ENCODE measurements at places on chromosomes 3 and 15.
A peak's percentile ranks its signal among the peaks of the same experiment; 100 is the strongest.

DNA sequence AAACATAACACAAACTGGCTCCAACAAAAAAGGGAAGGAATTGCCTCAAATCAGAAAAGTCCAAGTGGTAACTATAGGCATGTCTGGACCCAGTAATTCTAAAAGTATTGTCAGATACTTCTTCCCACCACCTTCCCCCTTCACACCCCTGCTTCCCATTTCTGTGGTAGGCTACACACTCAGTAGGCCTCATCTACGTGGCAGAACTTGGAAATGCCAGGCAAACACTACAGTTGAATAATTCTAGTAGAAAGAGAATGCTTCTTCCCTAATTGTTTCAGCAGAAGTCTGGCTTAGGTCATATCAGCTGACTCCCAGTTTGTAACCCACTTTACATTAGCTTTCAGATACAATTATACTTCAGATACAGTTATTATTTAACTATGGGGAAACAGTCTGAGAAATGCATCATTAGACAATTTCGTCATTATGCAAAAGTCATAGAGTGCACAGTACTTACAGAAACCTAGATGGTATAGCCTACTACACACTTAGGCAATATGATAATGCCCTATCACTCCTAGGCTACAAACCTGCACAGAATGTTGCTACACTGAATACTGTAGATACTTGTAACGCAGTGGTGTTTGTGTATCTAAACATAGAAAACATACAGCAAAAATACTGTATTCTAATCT is 6.4 kb downstream of the SETMAR start:
- DNase-seq, result no peak

DNA sequence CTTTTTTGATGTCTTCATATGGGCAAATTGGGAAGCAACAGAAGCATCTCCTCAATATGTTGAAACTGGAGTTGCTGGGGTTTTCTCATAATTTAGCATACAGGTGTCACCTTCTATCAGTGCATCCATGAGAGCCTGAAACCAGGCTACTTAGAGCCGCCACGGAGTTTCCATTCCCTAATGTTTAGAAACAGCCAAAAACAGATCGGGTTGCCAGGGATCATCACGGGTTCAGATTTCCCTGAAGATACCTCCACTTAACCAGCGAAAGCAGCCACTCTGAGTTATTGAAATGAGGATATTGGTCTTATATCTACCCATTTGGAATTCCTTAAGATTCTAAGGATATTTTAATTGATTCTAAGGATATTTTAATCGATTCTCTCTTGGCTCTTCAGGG is 14.5 kb downstream of the TERB2 start:
- DNase-seq, result no peak

DNA sequence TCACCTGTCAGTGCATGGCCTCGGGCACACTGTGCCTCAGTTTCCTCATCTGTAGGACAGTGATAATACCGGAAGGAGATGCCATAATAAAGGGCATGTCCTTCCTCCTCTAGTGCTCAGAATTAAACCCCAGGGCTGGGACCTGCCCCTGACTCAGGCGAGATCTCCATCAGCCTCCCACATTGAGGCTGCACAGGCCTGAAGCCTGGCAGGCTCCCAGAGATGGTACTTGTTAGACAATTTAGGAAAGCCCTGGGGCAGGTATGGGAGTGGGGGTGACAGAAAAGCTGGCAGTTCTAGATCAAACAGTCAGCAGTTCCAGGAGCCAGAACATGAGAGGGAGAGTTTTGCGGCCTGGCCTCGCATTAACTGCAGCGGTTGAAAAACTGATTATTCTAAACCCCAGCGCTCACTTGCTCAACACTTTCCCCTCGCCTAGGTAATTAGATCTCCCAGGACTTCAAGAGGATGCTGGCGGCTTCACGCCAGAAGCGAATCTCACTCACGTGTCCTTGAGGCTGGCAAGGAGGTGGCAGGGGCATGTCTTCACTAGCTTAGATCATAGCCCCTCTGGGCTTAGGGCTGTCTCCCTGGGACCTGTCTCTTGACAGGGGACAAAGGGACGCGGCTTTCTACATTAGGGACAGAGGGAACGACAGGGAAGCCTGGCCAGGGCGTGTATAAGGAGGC is 73.1 kb downstream of the ATP2B2 start:
- DNase-seq, result no peak

DNA sequence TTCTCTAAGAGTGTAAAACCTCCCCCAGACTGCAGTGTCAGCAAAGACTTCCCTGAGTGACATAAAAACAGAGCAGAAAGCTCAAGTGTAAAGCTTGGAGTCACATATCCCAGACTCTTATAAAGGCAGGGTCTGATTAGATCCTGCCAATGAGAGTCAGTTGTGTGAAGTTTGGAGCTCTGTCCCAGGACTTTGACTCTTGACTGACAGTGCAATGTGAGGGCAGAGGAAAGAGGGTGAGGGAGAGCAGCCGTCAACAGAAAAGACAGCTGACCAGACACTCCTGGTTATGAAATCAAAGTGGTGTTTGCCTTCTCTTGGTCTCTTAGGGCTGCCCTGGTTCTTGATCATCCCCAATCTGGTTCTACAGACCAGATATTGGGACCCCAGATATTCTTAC is 393.2 kb downstream of the ERC2 start:
- DNase-seq, result no peak

- no peak for DNase-seq
These were observed 4.2 kb upstream of the WNT5A start for GRCh38 chr3:55491296-55491816.

DNA sequence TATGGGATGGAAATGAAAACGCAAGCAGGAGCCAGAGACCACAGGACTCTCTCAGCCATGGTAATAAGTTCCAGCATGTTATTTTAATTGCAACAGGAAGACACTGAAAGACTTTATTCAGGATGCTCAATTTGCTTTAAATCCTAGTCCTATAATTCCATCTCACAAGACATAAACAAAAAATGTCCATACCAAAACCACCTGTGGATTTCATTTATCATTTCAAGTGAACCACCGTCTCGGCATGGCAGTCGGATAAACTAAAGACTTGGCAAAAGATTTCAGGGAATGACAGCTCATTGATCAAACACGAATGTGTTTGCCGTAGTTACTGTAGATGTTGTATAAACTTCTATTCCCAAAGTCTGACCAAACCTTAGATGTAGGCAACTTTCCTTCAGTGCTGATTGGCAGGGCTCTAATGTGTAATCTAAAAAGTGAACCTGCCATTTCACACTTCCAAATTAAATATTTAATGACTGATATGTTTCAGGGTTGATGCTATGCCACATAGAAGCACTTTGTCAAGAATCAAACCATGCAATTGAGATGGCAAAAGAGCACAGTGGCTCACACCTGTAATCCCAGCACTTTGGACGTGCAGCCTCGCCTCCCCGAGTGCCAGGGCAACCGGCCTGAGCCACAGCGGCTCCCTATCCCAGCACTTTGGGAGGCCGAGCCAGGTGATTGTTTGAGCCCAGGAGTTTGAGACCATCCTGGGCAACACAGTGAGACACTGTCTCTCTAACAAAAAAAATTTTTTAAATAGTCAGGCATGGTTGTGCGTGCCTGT is 331.7 kb downstream of the MAGI1 start:
- no peak for DNase-seq

DNA sequence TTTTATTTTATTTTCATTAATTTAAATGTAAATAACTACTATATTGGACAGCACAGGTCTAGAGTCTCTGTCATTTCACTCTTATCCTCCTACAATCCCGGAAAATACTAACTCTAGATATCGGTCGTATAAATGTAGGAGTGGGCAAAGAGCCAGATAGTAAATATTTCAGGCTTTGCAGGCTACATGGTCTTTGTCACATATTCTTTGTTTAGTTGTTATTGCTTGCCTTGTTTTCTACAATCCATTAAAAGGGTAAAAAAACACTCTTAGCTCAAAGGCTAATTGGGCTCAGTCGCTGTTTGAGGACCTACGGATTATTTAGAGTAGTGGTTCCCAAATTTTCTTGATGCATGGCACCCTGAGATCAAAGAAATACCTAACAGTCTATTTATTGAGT is 1.7 kb downstream of the KNL1 start:
- no peak for DNase-seq

DNA sequence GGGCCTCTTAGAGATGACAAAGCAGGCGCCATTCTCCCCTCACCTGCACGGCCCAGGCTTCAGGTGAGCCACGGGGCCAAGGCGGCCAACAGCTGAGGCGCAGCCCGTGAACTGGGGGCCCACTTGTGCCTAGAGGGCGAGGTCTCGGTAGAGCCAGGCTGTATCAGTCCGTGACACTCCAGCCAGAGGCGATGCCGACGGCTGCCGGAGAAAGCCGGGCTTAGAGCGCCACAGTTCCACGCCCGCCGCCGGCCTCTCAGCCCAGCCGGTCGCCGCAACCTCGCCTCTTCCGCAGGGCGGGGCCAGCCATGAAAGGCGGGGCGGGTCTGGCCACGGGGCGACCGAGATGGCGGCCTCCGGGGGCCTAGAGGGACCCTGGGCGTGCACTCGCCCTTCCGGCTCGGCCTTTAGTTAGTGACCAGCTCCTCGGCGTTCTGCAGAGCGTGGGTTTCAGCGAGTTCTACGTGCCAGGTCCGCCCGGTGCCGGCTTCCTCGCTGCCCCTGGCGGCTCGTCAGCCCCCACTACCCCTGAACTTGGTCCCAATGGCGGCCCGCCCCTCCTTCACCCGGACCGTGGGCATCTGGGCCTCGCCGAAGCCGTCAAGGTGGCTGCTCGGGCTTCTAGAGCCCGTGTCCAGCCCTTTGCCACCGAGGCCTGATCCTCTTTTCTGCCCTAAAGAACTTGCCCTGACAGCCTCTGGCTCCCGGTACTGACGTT is at the start of gene ZNF621:
TSS of gene ZNF621 (plus strand) at position 393 of the 718 bp plus-strand sequence. CDS start 881 bp downstream, outside the sequence.
- peak; percentile 95 for DNase-seq

DNA sequence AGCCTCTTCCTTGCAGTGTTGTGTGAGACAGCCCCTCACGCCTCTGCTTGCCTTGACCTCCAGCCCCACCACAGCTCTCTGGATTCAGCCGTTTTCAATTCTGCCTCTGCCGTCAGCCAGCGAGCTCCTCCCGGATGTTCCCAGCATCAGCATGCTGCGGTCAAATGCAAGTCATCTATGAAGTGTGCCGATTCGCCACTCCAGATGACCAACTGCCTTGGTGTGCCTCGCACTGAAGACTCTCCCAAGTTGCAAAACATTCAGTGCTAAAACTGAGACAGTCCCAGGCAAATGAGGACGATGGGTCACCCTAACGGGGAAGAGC is 30.6 kb upstream of the RASA2 start:
- DNase-seq, result no peak

GRCh38 chr3:882533-882932 is 210.3 kb upstream of the CNTN6 start:
- DNase-seq, result no peak

DNA sequence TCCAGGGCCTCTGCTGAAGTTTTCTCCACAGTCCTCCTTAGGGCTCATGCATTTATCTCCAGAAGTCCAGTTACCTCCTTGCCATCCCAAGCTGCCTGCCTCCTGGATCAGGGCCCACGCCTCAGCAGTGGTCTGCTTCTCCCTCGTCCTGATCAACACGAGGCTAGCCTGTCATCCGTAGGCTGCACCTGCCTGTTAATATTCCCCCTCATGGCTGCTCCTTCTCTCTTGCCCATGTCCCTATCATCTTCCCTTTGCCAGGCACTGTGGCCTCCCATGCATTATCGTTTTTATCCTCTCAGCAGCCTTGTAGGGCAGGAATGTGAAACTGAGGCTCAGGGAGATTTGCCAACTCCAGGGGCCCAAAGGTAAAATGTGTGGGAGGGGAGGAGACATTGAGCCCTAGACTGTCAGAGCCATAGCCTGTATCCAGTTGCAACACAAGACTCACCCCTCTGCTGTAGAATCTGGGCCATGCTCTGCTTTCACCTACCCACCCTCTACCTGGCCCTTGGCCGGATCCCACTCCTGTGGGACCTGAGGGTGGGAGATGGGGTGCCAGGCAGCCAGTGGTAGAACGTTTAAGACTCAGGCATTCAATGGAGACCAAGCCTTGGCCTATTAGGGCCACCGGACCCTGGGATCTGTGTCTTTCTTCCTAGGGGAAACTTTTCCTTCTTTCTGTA is 4.6 kb downstream of the GRM2 start:
- DNase-seq, result no peak

GRCh38 chr15:73240866-73241499 is 127.8 kb downstream of the HCN4 start:
- no peak for DNase-seq

DNA sequence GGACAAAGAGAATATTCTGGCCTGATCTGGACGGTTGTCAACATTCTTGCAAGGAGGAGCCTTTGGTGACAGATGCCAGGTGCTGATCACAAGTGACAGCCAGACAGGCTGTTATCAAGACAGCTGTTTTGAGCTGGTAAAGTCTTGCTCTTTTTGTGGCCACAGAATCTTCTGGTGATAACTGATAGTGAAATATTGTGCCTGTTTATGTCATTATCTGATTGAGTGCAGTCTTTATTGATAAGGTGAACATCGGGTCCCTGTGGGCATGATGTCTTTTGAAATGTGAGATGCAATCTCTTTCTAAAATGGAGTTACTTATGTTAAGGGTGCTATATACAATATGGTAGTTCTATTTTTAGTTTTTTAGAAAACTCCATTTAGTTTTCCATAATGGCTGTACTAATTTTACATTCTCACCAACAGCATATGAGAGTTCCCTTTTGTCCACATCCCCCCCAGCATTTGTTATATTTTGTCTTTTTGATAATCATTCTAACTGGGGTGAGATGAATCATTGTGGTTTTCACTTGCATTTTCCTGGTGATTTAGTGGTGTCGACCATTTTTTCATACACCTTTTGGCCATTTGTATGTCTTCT is 10.7 kb downstream of the CEP63 start:
- DNase-seq, result no peak

- DNase-seq, result no peak
These were observed 64.1 kb upstream of the SLC6A1 start for GRCh38 chr3:10928407-10928960.

GRCh38 chr3:23877329-23877980 is 39.3 kb downstream of the NKIRAS1 start:
- no peak for DNase-seq

- DNase-seq, result peak; percentile 41
These were observed 636.1 kb downstream of the MAGI1 start for GRCh38 chr3:65402597-65402996.

GRCh38 chr3:107285197-107285596 is 92.0 kb upstream of the CCDC54 start:
- DNase-seq, result no peak

- DNase-seq, result no peak
These were observed 789.5 kb upstream of the CFAP20DC start for GRCh38 chr3:59839283-59839682.

GRCh38 chr15:69305204-69305931 is 6.7 kb downstream of the PAQR5 start:
- DNase-seq, result no peak

- DNase-seq, result no peak
These were observed 221.0 kb downstream of the ZMAT3 start for GRCh38 chr3:178850450-178851190.

GRCh38 chr3:161510510-161511260 is 14.1 kb downstream of the OTOL1 start:
- DNase-seq, result no peak

DNA sequence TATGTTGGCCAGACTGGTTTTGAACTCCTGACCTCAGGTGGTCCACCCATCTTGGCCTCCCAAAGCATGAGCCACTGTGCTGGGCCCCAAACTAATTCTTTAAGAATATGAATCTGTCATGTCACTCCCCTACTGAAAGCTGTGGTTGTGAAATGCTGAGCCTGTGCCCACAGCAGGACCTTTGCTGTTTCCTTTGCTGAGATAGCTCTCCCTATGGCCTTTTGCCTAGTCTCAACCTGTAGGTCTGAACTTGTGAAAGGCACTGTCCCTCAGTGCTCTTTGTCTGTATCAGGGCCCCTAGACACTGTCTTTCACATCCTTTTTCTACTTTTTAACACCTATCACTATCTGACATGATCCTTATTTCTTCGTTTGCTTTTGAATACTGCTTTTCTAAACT is 62.7 kb upstream of the CCR4 start:
- no peak for DNase-seq

GRCh38 chr3:169315996-169316395 is 347.5 kb downstream of the MECOM start:
- DNase-seq, result no peak
